ENCODE measurements at places on chromosomes 12 and 14.

DNA sequence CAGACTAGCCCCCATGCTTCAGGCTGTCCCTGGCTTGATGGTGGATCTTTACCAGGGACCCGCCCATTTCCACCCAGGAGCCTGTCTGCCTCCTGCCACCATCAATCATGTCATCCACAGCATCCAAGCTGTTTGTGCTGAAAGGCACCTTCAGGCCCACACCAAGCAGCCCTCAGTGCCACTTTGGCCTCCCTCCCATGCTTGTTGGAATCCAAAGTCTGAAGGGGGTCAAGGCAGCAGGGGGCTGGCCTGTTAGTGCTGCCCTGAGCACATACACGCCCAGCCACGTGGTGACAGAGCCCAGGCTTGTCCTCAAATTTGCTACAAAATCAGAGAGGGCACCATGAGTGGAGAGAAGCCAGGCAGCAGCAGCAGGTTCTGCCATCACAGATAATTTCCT is 1146.8 kb downstream of the FSCB start:
- no peak for DNase-seq

- no peak for DNase-seq
These were observed 8.7 kb upstream of the BHLHE41 start for GRCh38 chr12:26133521-26133920.

DNA sequence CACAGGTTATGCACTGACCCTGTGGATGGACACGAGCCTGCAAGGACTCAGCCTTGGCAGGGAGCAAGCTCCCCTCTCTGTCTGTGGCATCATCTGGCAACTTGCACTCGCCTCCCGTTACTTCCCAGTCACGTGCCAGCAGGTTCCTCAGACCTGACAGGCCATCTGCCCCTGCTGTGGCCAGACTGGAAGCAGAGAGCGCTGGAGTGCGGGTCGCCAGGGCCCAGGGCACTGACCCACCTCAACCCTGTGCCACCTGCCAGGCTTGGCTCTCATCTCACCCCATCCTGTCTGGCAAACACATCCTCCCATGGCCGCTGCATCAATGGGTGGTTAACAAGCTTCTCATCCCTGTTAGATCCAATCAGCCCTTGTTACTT is 28.4 kb downstream of the SLC6A12 start:
- no peak for DNase-seq

- DNase-seq, result no peak
These were observed 16.7 kb upstream of the CRY1 start for GRCh38 chr12:107109726-107110719.

- peak; percentile 24 for DNase-seq
These were observed 117.7 kb downstream of the PRKCH start for GRCh38 chr14:61438860-61439765.

Data from activated CD4-positive, alpha-beta T cell treated with anti-CD3 and anti-CD28 coated beads, Interleukin-2, amount 50 U/mL, for 4 hours (primary cell).